ENCODE measurements at places on chromosomes 12 and 14. TPM values are rescaled to one million over a fixed set of nuclear protein-coding genes. Genes with fewer than 3 reads are reported as not detected.

CLMN gene
- total RNA-seq, result 55.0 TPM

CCER1 gene
- not detected for total RNA-seq

KRT83 gene
- total RNA-seq, result not detected

SERPINA5 gene
- 19.6 TPM for total RNA-seq

MIP gene
- total RNA-seq, result not detected

ACVR1B gene
- total RNA-seq, result 2.6 TPM

GALNT8 gene
- total RNA-seq, result 5.8 TPM

- no peak for DNase-seq
These were observed at the start of gene AKT1 for GRCh38 chr14:104794993-104795780. AKT1 (minus strand) TSS chr14:104795748; CDS start chr14:104792643, 3,105 bp downstream.

DNA sequence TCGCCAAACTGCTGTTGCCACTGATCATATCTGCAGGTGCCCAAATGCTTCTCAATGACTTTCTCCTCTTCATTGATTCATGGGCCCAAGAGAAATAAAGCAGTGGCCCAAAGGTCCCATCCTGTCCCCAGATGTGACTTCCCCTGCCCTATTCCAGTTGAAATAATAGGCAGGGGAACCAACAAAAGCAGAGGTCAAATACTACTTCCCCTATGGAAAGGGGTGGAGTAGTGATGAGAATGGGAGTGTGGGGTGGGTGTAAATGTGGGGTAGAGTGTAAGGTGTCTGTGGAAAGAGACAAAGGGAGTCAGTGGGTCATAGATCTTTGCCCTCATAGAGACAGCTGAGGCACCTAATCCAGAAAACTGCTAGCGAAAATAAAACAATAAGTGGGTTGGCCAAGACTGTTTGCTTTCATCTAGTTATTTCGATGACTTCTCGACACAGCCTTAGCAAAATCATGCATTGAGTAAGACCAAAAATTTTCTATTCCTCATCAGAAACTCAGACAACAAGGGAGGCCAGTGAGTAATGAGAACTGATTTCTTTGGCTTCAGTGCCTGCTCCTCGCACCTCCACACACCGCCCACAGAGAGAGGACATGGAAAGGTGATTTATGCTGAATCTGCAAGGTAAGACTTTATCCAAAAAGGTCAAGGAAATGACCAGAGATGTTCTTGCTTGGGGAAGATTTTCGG lies 10.9 kb upstream of the IL22 start:
- no peak for DNase-seq

DNA sequence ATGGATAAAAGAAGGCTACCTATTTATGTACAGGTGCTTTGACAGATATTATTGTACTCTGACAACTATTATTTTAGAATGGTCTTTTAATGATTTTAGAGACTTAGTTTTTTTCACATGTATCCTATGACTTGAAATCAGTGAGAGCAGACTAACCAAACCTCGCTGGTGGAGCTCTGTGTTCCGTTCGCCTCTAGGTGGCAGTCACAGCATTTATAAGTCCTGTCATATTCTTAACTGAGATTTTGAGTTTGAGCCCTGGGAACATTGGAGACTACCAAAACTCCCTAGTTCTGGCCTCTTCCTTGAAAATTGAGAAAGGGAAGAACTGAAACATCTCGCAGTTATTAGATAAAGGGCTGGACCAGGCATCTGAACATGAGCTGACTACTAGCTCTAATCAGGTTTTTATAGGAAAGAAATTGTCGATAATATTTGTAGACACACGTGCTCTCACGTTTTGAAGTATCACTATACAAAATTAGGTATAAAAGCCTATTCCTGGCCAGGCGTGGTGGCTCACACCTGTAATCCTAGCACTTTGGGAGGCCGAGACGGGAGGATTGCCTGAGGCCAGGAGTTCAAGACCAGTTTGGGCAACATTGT lies 48.3 kb downstream of the TTLL5 start:
- DNase-seq, result peak; percentile 85

DNA sequence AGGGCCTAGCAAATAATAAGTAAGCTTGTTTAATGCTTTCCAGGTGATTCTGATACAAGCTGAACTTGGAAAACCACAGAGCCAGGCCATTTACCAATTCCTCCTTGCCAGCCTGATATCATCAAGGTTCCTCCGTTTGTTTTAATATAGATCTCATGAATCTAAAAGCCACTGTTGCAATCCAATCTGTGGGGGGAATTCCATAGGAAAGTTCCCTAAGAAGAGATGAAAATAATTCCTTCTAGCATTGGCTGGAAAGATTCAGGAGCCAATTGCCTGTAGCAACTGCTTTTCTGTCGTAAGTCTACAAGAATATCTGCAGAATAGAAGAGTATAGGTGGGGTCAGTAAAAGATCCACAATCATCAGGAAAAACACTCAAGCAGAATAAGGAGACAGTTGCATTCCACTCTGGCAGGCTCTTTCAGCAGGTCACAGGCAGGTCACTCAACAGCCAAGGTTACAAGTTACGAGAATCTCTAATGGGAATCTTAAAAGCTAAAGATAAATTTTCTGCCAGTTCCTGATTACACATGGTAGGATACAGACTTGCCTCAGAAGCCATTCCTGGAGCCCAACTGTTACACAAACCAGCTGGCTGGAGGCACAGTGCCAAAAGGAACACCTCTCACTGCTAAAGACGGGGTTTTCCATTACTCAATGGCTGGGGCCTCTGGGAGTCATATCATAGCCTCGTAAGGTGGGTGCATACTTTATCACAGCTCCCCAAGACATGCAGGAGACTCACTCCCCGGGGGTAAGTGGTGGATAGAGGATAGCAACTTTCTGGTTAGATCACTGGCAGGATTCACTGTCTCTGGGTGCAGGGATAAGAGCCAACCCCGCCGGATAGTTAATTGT lies 43.6 kb downstream of the FGD6 start:
- peak; percentile 86 for DNase-seq

DNA sequence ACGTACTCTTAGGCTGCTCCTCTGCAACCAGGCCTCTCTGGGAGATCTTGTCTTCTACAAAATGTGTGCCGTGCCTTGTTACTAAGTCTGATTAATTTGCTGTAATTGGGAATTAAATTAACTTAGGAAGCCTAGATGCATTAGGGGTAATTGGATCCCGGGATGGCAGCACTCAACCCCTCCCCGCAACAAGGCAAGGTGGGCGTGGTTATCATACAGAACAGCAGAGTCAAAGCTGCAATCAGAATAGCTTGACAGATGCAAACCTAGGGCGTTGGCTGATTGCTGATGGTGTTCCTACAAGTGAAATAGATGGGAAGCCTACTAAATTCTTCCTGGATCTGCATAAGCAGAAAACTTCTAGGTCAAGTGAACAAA lies 34.5 kb upstream of the NFYB start:
- DNase-seq, result no peak

DNA sequence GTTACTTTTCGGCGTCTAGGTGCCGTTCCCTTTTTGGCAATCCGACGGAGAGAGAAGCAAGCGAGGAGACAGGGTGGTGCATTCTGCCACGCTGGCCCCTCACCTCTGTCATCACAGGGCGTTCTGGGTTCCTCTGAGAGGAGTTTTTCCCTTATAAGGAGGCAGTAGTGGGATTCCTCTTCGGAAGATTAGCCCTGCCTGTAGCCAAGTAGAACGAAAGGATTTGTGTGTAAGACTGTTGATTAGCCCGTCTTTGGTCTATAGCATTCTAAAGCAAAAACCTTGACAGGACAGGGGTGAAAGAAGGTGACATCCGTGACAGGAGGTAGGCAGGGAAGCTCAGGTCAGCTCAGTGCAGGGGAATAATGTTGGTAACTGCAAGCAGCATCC lies 9.1 kb upstream of the NEMF start:
- peak; percentile 75 for DNase-seq

- DNase-seq, result no peak
These were observed 18.8 kb downstream of the ACVRL1 start for GRCh38 chr12:51926064-51926632.

GRCh38 chr12:57111031-57111734 lies at the start of gene STAT6:
STAT6 (minus strand) TSS chr12:57111362; CDS start chr12:57108278, 3,084 bp downstream.
- peak; percentile 88 for DNase-seq

DNA sequence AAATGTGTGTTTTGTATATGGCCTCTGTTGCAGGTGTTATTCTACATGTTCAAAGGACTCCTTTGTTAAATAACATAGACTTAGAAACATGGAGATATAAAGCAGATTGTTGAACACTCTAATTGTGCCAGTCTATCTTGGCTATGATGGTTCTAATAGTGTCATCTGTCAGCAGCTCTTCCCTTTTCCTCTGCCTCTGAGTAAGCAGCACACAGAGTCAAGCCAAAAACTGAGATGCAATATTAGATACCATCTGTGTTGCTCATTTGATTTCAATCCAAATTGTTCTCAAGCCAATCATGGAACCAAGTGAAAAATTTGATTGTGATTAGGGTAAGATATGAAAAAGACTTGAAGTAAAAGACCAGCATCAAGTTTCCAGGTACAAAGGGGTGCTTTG lies 871.1 kb upstream of the MGAT4C start:
- no peak for DNase-seq

- no peak for DNase-seq
These were observed 5.2 kb upstream of the ACADS start for GRCh38 chr12:120720234-120720986.

DNA sequence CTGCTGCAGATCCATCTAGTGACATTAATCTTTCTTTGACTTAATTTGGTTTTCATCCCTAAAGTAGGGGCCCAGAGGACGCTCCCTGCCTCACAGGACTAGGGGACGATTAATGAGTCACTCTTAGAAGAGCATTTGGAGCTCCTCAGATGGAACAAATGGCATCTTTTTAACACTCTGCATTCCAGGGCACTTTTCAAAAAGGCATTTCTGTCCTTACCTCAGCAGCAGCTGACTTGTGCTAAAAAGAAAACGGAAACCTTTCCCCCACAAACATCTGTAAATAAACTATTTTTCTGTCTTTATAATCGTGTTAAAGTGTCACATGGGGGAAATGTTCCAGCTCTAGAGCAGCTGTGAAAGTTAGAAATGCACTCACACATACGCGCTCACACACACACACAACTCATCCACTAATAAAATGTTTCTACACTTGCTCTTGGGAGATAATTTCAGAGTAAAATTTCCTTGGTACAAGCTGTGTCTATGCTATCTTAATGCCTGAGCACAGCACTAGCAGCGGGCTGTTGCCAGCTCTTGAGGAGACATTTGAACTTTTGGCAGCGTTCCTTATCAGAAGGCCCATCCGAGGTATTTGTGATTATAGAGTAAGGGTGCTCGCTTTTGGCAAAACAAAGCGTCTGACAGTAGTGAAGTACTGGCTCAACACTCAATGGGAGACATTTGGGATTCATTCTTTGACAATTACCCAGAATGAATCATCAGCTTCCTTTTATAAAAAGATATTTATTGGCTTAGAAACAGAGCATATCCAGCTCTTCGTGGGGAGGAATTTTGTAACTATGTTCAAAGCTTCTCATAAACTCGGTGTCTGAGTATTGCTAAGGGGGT lies 141.3 kb downstream of the PLXNC1 start:
- peak; percentile 61 for DNase-seq

DNA sequence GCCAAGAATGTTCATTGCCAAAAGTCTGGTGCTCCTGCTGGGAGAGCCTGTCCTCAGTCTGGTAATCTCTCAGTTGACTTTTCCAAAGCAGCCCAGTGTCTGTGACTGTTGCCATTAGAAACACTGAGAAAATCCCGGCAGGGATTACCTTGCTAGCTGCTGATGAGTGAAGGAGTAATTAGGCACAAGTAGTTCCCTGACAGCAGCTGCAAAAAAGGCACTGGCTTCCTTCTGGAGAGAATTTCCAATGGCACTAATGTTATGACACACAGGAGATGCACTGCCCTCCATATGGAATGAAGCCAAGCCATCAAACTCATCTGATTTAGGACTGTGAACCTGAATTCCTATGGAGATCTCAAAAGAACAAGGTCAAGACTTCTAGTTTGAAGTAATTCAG lies 1321.2 kb upstream of the SEL1L start:
- DNase-seq, result no peak

- no peak for DNase-seq
These were observed 362.9 kb downstream of the RAD51B start for GRCh38 chr14:68182492-68182891.

DNA sequence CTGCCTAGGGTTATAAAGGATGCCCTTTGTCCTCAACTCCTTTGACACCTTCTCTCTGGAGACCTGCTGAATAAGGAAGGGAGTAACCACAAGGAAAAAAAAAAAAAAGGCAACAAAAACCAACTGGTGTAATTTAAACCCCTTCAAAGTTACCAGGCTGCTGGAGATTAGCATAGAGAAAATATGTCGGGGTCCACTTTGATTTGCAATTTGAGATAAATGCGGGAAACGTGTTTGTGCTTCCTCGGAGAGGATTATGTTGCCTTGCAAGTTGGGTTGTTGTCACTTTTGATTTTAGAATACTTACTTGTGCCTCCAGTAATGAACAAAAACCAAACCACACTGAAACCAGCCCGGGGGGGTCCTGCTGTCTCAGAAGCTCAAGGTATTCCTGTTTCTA lies 200.2 kb upstream of the MYL2 start:
- DNase-seq, result no peak

DNA sequence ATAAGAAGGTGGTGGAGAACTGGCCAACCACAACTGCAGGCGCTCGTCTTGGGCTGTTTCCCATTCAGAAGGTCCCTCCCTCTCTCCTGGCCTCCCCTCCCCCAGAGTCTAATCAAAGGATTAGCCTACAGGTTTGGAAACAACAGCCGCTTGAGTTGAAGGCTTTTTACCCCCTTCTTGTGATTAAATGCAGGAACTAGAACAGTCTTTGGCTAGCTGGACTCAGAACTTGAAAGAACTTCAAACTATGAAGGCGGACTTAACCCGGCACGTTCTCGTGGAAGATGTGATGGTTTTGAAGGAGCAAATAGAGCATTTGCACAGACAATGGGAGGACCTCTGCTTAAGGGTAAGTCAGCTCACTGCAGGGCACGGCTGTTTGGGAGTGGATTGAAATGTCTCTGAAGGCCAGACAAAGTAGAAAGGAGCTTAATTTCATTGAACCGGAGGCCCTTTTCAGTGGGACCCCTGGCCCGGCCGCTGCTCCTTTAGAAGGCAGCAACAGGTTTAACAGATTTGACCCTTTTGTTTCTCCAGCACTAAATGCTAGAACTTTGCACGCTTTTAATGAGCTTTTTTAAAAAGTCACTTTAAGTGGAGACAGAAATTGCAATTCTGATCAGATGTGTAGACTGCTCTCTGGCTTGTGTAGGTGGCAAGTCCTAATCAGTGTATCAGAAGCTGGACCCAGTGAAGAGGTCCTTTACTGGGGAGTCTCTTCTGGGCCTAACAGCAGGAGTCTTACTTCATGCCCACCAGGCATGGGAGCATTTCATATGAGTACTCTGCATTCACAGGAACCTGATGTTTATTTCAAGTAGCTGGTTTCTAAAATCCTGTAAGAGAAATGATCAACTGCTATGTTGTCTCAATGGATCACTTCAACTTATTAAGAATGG lies 107.7 kb downstream of the ESR2 start:
- DNase-seq, result no peak

DNA sequence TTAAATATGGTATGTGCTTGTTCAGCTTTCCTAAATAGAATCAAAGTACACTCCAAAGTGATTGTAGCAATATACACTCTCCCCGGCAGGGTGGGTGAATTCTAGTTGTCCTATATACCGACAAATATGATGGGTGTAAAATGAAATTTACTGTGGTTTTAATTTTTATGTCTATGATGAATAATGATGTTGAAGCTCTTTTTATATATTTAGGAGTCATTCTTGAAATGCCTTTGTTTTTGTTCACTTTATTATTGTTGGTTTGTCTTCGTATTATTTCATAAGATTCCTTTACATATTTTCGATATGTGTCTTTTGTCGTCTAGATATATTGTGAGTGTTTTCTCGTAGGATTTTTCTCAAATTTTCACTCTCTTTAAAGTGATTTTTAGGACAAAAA lies 105.7 kb downstream of the PDE3A start:
- DNase-seq, result no peak

GRCh38 chr12:93589081-93589480 lies 16.6 kb downstream of the SOCS2 start:
- no peak for DNase-seq

GRCh38 chr12:45598761-45599160 lies 130.7 kb upstream of the ARID2 start:
- DNase-seq, result no peak
